Anterior cingulate cortex (tissue), 58 donors: ENCODE measurements at places on chromosomes 6 and 20.

GRCh38 chr6:165220045-165220444 lies 89.4 kb downstream of the C6orf118 start:
- no peak for DNase-seq

GRCh38 chr20:48129345-48129942 lies 344.2 kb upstream of the SULF2 start:
- no peak for DNase-seq

- DNase-seq = peak; percentile 45
Measured at GRCh38 chr6:34791164-34791700, 651 bp upstream of the BLTP3A start.

DNA sequence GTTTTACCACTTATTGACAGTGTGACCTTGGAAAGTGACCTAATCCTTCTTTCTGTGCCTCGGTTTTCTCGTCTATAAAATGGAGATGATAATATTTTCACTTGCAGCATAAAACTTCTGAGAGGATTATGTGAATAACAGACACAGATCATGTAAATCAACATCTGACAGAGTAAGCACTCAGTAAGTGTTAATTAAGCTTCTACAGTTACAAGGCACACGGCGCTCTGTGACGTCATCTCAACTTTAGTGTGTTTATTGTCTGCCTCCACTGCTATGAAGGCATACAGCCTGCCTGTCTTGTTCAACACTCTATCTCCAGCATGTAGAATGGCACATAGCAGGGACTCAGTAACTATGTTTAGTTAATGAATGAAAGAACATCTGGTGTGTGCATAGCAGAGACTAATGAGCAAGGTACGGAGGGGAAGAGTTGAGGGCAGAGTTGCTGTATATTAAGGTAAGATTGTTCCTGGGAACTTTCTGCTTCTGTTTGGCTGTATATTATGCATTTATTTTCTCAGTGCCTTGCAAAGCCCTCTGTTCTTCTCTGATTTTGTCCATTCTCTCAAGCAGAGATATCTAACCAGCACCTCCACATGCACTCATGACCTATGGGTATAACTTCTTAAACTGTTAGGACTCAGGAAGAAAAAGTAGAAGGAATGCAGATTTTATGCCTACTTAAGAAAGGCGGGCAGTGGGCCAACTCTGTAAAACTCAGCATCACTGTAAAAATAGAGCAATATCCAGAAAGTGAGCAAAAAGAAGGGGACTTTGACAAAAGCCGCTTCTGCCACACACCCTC lies 66.4 kb upstream of the STMND1 start:
- DNase-seq = no peak

DNA sequence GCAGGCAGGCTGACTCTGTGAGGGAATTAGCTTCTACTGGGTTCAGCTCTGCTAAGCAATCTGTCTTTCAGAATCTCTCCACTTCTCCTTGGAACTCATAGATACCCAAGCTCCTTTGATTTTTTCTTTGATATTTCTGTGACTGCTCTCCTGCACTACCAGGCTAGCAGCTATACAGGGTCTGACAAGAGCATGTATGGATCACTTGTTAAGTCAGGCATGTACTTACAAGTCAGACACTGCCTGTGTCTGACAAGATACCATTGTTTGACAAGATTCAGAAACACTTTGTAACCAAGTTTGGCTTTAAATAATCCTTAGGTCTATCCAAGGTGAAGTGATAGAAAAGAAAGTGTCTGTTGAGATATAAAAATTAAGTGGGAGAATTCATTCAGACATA lies 79.5 kb downstream of the SESN1 start:
- no peak for DNase-seq

DNA sequence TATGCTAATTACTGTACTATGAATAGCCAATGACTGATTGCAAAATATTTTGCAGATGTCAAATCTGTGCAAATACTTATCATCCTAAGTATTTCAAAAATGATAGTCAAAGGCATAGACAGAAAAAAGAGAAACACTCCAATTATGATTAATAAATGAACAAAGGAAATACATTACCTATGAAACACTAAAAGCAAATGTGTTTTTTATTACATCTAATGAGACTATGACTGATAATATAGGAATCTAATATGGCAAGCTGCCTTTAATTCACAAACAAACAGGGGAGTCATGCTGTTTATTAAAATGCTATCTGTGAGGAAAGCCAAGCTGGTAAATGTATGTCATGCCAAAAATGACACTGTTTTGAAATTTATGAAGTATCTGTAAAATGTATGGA lies 713.2 kb upstream of the NRSN1 start:
- DNase-seq = no peak

DNA sequence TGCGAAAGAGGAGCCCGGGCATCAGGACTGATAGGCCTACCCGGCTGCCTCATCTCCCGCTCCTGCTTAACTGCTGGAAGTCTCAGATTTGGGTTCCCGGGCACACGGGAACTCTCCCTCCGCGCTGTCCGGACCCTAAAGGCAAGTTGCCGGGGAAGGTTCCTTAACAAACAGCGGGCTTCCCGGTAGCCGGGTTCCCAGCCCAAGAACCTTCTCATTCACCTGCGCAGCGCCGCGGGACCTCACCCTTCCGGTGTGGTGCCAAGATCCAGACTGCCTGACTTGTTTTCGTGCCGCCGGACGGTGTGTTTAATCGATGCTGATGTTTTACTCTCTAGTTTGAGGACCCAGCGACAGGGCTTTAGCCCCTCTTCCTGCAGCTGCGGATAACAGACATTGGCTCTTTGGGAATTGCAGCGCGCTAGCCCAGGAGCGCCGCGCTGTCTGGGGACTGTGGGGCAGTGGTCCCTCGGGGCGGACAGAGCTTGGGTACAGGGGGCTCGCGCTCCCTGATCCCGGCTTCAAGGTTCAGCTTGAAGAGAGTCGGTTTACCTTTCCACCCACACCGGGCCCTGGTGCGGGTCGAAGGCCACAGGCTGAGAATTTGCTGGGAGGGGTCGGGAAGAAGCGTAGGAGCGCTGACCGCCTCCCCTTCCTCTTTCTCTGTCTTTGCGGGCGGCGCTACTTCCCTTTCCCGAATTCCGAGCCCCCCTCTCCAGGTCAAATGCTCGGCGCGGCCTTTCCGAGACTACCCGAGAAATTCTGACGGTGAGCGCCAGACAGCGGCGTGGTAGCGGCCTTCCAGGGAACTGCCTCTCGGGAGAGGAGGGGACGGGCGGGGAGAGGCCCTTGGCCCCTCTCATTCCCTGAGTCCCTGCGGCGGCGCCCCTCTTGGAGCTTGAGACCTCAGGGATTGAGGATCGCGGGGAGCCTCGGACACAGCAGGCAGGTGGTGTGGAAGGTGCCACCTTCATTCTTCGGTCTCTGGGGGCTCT lies 17.2 kb downstream of the ABT1 start:
- DNase-seq = no peak

DNA sequence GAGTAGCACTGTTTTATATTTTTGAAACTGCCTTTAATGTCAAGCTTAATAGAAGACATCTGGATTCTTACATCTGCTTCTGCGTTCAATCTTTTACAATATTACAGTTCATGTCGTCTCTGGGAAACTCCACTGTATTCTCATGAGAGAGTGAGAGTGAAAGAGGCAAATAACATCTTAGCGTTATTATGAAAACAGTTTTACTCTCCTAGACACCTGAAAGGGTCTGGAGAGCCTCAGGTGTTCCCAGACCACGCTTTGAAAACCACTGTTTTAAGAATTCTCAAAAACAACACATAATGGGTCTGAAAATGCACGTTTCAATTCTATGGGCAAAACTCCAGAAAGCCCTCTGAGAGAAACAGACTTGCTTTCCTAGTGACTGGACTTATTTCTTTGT lies 63.3 kb downstream of the ARHGAP18 start:
- no peak for DNase-seq

DNA sequence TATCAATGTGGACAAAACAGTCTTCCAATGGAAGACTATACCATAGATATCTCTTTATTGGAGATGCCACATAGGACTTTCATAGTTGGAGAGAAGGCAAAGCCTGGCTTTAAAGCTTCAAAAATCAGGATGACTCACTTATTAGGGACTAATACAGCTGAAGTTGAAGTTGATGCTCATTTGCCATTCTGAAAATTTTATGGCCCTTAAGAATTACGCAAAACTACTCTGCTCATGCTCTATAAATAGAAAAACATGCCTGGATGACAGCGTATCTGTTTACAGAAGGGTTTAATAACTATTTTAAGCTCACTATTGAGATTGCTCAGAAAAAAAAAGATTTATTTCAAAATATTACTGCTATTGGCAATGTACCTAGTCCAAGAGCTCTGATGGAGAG lies 155.5 kb upstream of the DST start:
- no peak for DNase-seq

GRCh38 chr6:84639396-84639795 lies 125.0 kb downstream of the TBX18 start:
- DNase-seq = no peak

DNA sequence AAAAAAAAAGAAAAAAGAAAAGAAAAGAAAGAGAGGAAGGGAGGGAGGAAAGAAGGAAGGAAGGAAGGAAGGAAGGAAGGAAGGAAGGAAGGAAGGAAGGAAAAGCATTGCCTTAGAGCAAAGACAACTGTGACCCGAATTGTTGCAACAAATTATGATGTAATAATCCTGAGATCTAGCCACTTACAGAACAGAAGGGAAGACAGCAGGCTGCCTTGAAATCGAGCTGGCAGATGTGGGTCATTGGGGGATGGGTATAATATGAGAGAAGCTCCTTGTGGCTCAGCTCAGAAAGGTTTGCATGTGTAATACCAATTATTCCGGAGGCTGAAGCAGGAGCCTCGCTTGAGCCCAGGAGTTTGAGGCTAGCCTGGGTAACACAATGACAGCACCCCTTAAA lies 208.1 kb upstream of the PROKR2 start:
- no peak for DNase-seq

DNA sequence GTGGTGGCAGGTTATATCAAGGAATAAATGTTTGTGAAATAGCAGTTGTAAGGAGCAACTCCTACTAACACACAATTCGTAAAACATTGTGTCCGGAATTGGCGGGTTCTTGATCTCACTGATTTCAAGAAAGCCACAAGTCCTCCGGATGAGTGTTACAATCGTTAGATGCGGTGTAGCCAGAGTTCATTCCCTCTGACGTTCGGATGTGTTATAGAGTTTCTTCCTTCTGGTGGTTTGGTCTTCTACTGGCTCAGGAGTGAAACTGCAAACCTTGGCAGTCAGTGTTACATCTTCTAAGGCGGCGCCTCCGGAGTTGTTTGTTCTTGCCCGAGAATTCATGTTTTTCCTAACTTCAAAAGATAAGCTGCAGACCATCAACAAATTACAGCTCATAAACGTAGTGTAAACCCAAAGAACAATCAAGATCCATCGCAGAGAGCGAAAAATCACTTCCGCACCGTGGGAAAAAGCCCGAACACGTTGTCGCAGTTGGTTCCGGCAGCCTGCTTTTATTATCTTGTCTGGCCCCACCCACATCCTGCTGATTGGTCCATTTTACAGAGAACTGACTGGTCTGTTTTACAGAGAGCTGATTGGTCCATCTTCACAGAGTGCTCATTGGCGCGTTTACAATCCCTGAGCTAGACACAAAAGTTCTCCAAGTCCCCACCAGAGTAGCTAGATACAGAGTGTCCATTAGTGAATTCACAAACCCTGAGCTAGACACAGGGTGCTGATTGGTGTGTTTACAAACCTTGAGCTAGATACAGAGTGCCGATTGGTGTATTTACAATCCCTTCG lies 58.2 kb downstream of the TRIM27 start:
- DNase-seq = no peak

DNA sequence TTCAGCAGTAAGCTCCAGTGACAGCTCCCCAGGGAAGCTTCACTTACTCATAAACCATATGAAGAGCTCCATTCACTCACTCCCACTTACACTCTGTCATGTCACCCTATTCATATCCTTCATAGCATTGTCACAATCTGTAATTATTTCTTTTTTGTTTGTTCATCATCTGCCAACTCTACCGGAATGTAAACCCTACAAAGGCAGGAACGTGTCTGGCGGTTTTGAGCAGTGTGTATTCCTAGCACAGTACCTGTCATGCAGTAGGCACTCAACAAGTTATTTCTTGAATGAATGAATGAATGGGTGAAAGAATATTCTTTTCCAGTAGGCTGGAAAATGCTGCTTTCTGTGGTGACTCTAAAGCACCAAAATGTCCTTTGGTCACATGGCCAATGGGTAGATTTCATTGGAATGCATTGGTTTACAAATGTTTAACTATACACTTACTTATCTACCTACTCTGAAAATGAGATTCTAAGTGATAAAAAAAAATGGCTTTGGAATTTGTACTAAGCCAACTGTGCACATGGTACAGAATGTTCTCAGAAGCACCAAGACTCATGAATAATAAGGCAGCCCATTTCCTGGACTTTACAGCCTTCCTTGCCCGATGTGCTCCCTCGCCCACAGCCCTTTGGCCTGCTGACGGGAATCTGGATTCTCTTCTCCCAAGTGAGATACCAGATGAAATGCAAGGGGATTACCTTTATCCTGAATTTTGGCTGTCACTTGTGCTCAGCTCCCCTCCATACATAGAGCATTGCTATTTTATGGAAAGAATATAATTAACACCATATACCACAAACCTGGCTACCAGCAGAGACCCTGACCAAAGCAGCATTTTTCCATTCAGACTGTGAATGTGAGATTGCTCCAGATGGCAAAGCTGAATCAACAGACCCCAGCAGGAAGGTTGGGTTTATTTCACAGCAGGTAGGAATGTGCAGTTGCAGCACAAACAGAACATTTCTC lies 273.3 kb downstream of the ALDH8A1 start:
- no peak for DNase-seq

GRCh38 chr20:3000852-3001523 lies 42.4 kb upstream of the GNRH2 start:
- DNase-seq = no peak

GRCh38 chr20:41133709-41134361 lies 3.5 kb upstream of the PLCG1 start:
- no peak for DNase-seq
